ENCODE measurements at places on chromosomes 5 and 9.

- DNase-seq: no peak
Measured at GRCh38 chr9:13210306-13210705, 69.2 kb downstream of the MPDZ start.

GRCh38 chr9:133734590-133735414 lies 3.4 kb downstream of the SARDH start:
- no peak for DNase-seq

GRCh38 chr5:178383919-178384815 lies 151.6 kb upstream of the PHYKPL start:
- DNase-seq: no peak

GRCh38 chr9:108612513-108612912 lies 243.3 kb downstream of the ACTL7B start:
- DNase-seq: no peak

- no peak for DNase-seq
Measured at GRCh38 chr5:179766021-179766725, 27.6 kb upstream of the LTC4S start.

GRCh38 chr5:167702014-167702413 lies 589.4 kb upstream of the WWC1 start:
- no peak for DNase-seq

DNA sequence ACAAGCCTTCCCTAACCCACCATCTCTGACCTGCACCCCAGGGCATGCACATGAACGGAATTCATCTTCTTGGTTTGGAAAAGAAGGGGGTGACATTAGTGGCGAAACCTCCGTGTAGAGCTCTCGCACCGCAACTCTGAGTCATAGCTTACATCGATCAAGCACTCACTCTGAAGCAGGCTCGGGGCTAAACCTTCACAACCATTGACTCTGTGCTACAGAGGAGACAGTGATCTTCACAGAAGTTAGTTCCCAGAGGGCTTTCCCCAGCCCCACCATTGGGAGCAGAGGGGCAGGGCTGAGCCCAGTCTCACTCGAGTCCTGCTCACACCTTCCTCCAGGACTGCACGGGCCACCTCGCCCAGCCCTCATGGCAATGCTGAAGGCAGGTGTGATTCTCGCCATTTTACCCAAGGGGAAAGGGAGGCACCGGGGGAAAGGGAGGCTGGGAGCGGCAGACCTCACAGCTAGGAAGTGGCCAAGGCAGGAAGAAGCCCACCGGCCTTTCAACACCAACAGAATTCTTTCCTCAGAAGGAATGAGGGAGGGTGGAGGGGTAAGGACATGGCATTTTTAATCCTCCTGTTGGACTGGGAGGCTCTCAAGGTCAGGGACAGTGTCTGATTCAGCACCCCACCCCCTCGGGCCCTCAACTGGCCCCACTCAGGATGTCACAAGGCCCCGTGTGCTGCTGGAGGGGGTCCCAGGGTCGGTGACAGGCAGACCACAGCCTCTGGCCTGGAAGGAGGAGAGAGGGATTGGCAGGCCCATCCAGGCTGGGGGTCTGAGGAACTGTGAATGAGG lies 25.9 kb upstream of the IL17B start:
- no peak for DNase-seq

DNA sequence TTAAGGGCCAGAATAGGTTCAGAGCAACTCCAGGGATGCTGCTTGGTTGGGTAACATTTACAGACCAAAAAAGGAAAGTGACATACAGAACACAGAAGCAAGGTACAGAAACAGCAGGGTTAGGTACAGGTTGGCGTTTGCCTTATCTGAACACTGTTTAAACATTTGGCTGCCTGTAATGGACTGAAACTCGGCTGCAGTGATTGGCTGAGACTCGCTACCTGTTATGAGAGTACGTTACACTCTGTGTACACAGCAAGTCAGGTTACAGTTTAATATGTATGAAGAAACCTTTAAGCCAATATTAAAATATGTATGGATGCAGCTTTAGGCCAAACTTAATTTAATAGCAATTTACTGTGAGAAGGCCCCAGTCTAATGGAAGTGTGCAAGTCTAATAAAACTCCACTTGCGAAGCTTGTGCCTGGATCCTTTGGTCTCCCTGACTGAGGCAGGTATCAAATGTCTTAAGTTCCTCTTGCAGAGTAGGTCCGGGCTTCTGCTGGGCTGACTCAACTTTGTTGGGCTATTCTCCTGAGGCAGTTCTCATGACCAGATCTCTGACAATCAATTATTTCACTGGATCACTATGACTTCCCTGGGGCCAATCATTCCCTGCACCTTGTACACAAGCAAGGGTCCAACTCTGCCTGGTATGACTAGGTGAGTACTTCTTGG lies 204.9 kb downstream of the ZNF462 start:
- DNase-seq: no peak

DNA sequence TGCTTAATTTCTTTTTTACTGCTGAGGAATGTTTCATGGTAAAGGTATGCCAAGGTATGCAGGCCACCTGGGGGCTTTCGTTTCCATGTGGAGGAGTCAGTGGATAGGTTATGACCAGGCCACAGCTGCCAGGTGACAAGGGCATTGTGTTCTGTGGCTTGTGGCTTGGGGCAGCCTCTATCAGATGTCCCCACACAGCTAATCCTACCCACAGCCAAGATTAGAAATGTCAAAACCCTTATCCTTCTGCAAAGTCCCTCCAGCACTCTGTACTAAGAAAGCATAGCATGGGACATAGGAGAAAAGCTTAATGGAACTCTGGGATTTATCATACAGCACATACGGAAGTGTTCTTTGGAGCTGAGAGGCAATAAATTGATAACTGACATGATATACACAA lies 171.2 kb upstream of the S1PR3 start:
- no peak for DNase-seq

GRCh38 chr5:73488806-73489205 lies 9.4 kb upstream of the BTF3 start:
- no peak for DNase-seq

GRCh38 chr5:51731421-51732029 lies 348.3 kb downstream of the ISL1 start:
- no peak for DNase-seq

DNA sequence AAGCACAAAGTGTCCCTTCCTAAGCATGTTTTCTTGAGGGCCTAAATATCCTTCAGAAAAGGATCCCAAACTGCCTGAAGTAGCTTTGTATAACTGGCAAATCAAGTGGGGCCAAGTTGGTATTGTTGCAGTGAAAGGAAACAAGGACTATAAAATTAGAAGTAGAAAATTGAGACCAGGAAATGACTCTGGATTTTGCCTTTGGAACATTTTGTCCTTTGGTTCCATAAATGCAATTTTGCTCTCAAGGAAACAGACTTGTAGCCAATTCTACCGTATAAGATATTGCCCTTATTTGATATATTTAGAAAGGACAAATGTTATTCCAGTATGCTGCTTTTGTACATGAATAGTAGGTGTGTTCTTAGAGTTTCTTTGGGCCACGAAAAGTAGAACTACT lies 34.4 kb downstream of the RABGAP1 start:
- no peak for DNase-seq

DNA sequence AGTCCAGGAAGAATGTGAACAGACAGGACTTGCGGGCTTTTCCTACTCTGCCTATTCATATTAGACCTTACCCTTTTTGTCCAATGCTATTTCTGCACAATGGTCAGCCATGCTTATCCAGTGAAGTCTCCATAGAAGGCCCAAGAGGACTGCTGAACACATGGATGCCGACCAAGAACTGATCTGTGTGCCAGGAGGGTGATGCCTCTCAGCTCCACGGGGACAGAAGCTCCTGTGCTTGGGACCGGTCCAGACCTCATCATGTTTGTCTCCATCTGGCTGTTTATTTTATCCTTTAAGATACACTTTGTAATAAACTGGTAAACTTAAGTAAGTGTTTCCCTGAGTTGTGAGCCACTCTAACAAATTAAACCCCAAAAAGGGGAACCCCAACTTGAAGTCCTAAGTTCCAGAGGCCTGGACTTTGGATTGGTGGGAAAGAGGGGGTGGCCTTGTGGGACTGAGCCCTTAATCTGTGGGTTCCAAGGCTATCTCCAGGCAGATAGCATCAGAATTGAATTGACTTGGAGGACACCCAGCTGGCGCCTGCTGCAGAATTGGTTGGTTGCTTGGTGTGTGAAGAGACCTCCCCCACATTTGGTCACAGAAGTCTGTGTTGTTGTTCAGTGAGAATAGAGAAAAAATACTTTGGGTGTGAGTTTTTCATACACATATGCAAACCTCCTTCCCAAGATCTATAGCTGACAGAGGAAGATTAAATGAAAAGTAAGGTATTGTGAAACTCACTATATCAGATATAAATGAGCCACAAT lies 57.9 kb upstream of the ANKH start:
- no peak for DNase-seq

- DNase-seq: no peak
Measured at GRCh38 chr5:167582283-167582682, 709.2 kb upstream of the WWC1 start.

GRCh38 chr9:111180811-111181210 lies 142.5 kb upstream of the LPAR1 start:
- DNase-seq: no peak

DNA sequence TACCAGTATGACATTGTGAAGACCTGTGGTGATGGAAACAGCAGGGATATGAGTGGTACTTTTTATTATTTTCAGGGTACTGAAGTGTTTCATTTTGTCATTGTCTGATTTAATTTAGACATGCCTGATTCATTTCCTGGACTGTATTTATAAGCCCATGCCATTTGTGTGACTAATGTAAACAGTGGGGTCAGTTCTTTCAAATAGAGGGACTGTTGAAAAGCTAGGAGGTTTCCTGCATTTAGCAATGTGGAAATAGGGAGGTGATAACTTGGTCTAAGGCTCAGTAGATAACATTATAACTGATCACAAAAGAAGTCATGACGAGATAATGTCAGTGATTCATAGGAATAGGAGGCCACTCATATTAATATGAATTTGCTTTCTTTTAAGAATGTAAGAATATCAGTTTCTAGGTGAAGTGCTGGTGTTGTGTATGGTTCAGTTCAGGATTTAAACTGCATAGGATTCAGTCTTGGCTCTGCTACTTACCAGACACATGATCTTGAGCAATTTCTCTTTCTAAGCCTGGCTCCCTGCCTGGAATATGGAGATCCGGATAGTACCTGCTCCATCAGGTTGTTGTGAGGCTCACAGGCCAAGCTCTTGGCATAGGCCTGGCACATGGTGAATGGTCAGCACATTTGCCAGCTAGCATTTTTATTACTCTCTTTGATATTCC lies 7.5 kb downstream of the RASGRF2 start:
- DNase-seq: no peak

DNA sequence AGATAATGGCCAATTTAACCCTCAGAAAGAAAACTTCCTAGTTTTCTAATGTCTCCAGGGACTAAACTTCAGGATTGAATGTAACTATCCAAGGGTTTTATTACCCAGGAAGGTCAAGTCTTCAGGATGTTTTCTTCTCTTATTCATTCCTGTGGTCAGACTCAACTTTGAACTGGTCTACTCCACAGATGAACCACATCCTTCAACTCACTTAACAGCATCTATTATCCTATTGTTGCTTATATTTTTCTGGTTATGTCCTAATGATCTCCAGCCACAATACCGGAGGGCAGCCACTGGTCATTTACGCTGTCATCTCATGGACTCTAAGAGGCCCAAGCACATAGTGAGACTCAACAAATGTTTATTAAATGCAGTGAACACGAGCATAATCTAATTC lies 47.2 kb upstream of the LIFR start:
- no peak for DNase-seq

GRCh38 chr9:14822666-14823065 lies 87.6 kb downstream of the FREM1 start:
- DNase-seq: no peak

GRCh38 chr5:111779922-111780292 lies 22.9 kb upstream of the NREP start:
- DNase-seq: no peak

DNA sequence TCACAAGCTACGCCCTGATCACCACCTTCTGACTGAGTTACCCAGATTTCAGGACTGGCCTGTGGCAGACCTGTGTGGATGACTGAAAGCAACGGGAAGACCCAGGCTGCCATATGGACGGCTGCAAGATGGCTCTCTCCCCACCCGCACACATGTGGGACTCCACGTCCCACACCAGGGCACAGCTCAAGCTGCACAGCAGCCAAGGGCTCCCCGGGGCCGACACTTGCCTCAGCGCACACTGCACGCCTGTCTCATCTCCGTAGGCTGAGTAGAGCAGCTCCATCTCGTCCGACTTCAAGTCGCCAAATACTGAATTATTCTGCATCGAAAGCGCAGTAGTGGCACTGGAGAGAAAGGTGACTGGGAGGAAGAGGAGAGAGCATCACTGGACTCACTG lies 14.5 kb downstream of the BRD9 start:
- DNase-seq: no peak

GRCh38 chr9:93573516-93573828 lies 2.9 kb upstream of the PHF2 start:
- DNase-seq: no peak

- no peak for DNase-seq
Measured at GRCh38 chr5:37002176-37002751, 125.7 kb downstream of the NIPBL start.

DNA sequence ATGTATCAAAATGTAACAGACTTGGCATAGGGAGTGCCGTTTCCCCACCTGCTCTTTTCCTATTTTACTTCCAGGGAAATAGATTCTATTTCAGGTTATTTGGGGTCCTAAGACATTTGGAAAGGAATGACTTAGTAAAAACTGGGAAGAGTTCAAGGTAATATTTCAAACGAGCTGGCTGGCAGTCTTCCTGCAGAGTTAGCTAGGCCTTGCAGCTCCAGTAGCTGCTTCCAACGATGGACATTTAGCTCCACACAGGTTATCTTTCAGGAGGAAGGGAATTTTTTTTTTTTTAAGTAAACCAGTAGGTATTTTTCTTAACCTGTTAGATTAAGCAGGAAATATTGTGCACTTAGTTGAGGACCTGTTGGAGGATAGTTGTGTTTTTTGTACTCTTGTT lies 45.2 kb downstream of the TLE4 start:
- no peak for DNase-seq

GRCh38 chr9:122551371-122551770 lies 1.5 kb upstream of the OR1N2 start:
- no peak for DNase-seq

GRCh38 chr5:14186059-14186830 lies 43.1 kb downstream of the TRIO start:
- DNase-seq: no peak

GRCh38 chr5:164748861-164749260 lies 1243.4 kb downstream of the MAT2B start:
- no peak for DNase-seq

DNA sequence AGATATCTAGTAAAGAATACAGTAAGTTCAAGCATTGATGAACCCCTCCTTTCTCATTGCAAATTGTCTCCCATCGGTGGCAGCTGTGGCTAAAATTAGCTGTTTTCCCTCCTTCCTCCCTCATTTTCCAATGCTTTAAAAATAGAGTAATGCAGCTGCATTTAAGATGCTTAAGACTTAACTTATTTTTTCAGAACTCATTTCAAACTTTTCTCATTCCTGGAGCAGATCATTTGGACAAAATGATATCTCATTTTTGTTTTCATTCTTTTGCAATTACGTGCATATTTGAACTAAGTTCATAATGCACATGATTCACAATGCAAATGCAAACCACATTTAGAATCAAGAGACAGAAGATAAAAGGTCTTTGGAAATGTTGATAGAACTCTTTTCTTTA lies 14.6 kb downstream of the HSPB3 start:
- no peak for DNase-seq

Measured in neuronal stem cell (in vitro differentiated cells).